Stomach (tissue), 19 donors: ENCODE measurements at places on chromosomes 13 and 19. TPM values are rescaled to one million over a fixed set of nuclear protein-coding genes. Genes with fewer than 3 reads are reported as not detected.

STARD13 gene
- 78.6 TPM for total RNA-seq

SYNGR4 gene
- not detected for total RNA-seq

TTYH1 gene
- total RNA-seq: 12.9 TPM

ZNF284 gene
- 3.7 TPM for total RNA-seq

OLFM4 gene
- not detected for total RNA-seq

B3GNT8 gene
- 158 TPM for total RNA-seq

- peak; percentile 80 for DNase-seq
These were observed 6.5 kb downstream of the RAB11B start for GRCh38 chr19:8396563-8397203.

DNA sequence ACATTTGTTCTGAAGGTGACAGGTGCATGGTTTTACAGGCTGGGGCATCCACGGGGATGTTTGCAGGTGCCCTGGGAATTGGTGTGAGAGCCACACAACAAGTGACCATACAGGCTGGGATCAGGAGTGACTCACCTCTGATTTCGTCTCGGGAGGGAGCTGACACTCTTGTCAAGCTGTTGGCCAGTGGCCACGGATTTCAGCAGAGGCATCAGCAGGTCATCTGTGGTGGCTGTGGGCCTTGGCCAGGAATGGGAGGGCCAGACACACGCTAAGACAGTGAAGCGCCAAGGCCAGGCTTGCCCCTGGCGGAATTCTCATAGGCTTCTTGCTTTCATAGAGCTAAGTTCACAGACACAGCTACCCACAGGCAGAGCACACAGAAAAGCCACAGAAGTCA, 108.6 kb downstream of the HSPH1 start:
- no peak for DNase-seq

DNA sequence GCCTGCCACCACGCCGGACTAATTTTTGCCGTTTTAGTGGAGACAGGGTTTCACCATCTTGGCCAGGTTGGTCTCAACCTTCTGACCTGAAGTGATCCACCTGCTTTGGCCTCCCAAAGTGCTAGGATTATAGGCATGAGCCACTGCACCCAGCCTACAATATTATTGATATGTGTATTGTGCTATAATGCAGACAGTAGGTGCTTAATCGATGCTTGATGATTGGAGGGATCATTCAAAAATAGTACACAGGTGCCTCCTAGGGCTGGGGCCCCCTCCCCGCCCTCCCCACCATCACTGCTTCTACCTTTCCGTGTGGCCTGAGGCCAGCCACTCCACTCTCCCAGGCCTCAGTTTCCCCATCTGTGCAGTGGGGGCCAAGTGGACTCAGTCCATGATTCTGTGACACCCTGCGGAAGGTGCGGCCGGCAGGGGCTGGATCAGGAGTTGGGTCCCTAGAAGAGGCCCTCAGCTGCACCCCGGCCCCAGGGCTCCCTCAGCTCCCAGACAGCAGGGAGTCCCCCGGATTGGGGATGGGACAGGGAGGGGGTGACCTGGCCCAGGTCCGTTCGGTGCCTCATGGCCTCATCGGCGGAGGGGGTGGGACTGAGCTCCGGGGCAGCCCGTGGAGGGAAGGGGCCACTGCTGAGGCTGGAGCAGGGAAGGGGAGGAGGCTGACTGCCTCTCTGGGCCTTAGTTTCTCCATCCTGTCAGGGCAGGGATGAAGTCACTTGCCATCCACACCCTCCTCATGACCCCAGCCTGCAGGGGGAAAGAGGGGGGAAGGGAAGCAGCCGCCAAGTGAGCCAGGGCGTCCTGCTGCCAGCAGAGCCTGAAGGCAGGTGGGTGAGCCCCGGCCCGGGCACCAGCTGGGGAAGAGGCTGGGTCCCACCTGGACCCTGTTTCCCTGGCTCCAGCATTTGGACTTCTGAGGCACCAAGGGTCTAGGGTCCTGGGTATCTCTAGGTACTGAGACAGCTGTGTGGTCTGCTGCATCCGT, 1.2 kb downstream of the ADAMTSL5 start:
- DNase-seq: peak; percentile 47

GRCh38 chr13:107585469-107586180, 629.7 kb downstream of the LIG4 start:
- peak; percentile 36 for DNase-seq

- no peak for DNase-seq
These were observed 6.2 kb downstream of the SF3A2 start for GRCh38 chr19:2242816-2243215.

DNA sequence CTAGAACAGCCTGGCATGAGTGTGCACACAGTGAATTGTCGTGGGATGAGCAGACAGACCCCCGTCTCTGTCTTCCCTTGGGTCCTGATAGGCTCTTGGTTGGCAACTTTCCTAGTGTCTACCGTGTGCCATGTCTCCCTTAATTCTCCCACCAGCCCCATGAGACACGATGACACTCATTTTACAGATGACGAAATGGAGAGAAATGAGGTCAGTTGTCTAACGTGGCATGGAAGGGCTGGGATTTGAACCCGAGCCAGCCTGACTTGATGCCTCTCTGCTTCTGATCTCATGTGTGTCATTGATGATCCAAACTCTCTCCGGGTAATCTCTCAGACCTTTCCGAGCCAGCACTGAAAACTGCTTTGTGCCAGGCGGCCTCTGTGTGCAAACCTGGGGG, 8.4 kb upstream of the KLK14 start:
- no peak for DNase-seq

- no peak for DNase-seq
These were observed 12.3 kb downstream of the SLC7A1 start for GRCh38 chr13:29583073-29583785.

DNA sequence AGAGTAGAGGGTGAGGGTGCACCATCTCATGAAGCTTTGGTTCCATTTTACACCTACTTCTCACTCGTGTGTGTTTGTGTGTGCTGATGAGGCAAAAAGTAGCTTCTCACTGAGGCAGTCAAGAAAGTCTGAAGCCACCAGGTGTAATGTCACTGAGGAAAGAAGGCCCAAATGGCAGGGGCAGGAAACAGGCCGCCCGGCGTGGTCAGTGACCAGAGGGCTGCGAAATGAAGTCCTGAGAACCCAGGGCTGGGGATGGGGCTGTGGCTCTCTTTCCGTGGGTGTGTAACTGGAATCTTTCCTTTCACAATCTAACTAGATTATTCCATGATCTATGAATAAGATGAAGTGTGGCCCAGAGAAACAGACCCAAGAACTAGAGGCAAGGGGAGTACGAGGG, 25.5 kb upstream of the TFDP1 start:
- DNase-seq: no peak

- no peak for DNase-seq
These were observed 3.8 kb downstream of the LGI4 start for GRCh38 chr19:35130761-35131720.
